ENCODE measurements at places on chromosomes 13 and 19. TPM values are rescaled to one million over a fixed set of nuclear protein-coding genes. Genes with fewer than 3 reads are reported as not detected.

Gene MADCAM1
- polyA plus RNA-seq: 0.29 TPM

Gene KASH5
- polyA plus RNA-seq: not detected

Gene HCST
- polyA plus RNA-seq: 2.3 TPM

Gene CLDN10
- polyA plus RNA-seq: not detected

Gene TMEM221
- 0.27 TPM for polyA plus RNA-seq

Gene SLAIN1
- polyA plus RNA-seq: 1.8 TPM

Gene ETV2
- 0.07 TPM for polyA plus RNA-seq

Gene SCGB2B2
- 0.03 TPM for polyA plus RNA-seq

Gene CYP4F2
- 9.7 TPM for polyA plus RNA-seq

Gene CEBPA
- polyA plus RNA-seq: 35.0 TPM

Gene SELENOV
- not detected for polyA plus RNA-seq

Gene ZGLP1
- polyA plus RNA-seq: 4.7 TPM

Gene TECR
- 137 TPM for polyA plus RNA-seq

Gene PCDH17
- polyA plus RNA-seq: not detected

Gene TNNI3
- 3.7 TPM for polyA plus RNA-seq

Gene ADGRE1
- polyA plus RNA-seq: not detected

Gene ACER1
- polyA plus RNA-seq: not detected

Gene ZNF763
- polyA plus RNA-seq: 0.16 TPM

Gene CPT1C
- polyA plus RNA-seq: 0.18 TPM

Gene HSPBP1
- 22.3 TPM for polyA plus RNA-seq

Gene EDDM13
- polyA plus RNA-seq: not detected

Gene TGFBR3L
- polyA plus RNA-seq: 0.20 TPM

Gene PSG2
- polyA plus RNA-seq: not detected

Gene HNRNPA1L2
- 3.1 TPM for polyA plus RNA-seq

Gene C2CD4C
- polyA plus RNA-seq: not detected

Gene CLEC17A
- not detected for polyA plus RNA-seq

Gene ZNF490
- 1.3 TPM for polyA plus RNA-seq

Gene MAST1
- polyA plus RNA-seq: 5.6 TPM

Gene WDR87
- polyA plus RNA-seq: not detected

Gene SHANK1
- polyA plus RNA-seq: not detected

Gene KCNJ14
- 0.46 TPM for polyA plus RNA-seq

Gene ZNF426
- 4.0 TPM for polyA plus RNA-seq

Gene KDM4B
- 14.6 TPM for polyA plus RNA-seq

Gene ARRDC5
- not detected for polyA plus RNA-seq

Gene ZNF581
- 52.6 TPM for polyA plus RNA-seq

Gene ENOX1
- polyA plus RNA-seq: 0.05 TPM

Gene PTGER1
- 0.24 TPM for polyA plus RNA-seq

Gene ABCC4
- polyA plus RNA-seq: 3.2 TPM

Gene CERS1
- polyA plus RNA-seq: 18.8 TPM

Gene CEACAM16
- not detected for polyA plus RNA-seq

Gene UHRF1
- polyA plus RNA-seq: 6.6 TPM

Gene ZNF66
- 4.0 TPM for polyA plus RNA-seq

Gene RASL11A
- polyA plus RNA-seq: 3.7 TPM

Gene LONP1
- 59.5 TPM for polyA plus RNA-seq

Gene NLRP12
- polyA plus RNA-seq: 0.20 TPM

Gene ERICH6B
- not detected for polyA plus RNA-seq

Gene ZNF724
- 1.1 TPM for polyA plus RNA-seq

Measured in HepG2 (cell line).